ENCODE measurements at places on chromosomes 2 and 18.
A peak's percentile ranks its signal among the peaks of the same experiment; 100 is the strongest.

DNA sequence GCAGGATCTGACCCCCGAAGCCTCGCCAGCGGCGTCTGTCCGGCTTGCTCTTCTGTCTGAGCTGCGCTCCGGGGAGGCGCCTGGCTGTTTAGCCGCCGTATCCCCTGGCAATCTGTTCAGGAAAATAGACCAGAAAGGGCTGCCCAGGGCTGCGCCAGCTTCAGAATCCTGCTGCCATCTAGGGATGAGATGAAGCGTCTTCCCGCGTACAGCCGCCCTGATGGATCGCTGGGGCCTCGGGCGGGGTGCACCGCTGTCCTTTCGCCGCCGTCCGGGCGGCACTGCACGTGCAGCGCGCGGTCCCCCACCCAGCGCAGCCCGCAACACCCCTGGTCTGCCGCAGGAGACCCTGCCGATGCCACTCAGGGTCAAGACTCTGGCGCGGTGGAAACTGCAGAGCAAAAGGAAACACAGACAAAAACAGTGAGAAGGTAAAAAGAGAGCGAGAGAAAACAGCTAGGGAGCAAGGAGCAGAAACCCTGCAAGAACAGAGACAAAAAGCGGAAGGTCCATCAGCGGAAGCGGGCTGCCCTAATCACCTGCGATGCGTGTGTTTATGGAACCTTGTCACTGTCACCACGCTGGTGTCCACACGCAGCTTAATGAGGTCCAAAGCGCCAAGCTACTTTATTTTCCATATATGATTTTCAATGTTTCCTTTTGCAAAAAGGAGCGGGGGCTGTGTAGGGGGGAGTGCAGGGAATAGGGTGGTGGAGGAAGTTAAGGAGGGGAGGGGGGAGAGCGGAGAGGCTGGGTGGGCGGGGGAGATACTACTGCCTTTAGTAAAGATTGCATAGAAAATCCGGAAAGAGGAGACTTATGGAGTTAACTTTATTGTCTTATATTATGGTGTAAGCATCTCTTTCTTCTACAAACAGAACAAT lies 2113.3 kb upstream of the PIK3C3 start:
- DNase-seq: peak; percentile 75

DNA sequence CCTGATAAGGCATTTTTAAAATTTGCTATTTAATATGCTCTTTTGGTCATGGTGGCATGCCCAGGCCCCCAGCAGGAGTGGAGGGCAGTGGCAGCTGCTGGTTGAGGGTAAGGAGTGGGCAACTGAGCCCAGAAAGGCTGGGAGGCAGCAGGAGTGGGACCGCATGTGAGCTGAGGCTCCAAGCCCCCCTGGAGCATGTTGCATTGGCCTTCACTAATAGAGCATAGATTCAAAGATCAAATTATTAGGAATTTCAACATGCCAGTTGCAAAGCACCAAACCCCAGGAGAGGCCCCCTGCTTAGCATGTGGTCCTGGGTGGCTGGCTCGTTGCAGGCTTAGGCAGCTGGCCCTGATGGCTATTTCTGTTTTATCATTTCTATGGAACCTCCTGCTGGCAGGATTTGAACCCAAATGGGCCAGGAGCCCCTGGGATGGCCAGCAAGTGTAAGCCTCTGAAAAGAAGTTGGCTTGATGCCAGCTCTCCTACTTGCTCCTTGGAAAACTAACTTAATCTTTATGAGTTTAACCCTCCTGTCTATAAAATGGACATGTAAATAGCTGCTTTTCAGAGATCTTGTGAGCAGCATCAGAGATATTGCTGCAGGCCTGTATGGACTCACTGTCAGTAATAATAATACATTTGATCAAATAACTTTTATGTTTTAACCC lies 42.1 kb upstream of the TMEM131 start:
- no peak for DNase-seq

DNA sequence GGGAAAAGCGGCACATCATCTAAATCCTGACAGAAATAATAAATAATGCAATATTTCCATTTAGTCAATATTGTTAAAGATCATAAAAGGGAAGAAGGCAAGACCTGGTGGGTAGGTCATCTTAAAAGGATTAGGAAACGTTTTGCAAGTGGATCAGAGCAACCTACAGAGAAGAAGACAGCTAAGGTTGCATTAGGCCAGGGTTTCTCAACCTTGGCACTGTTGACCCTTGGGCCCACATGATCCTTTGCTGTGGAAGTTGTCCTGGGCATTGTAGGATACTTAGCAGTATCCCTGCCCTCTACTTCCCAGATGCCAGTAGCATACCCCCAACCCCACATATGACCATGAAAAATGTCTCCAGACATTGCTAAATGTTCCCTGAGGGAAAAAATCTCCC lies 55.0 kb downstream of the KLF7 start:
- DNase-seq: no peak

- DNase-seq: no peak
These were observed 53.3 kb upstream of the NFU1 start for GRCh38 chr2:69490486-69490885.

DNA sequence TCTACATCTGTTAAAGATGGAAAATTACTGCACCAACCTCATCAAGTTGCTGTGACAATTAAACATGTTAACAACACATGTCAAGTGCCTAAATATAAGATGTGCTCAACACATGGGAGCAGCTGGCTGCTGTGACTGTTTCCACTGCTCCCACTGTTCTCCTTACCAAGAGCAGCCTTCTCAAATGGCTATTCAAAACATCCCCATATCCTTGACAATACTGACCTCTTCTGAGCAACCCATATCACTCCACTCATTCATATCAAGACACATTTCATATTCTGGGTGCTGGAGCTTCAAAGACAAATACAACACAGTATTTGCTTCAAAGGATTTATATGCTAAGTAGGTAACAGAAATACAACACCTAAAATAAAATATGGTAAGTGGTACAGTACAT lies 60.3 kb downstream of the PIAS2 start:
- no peak for DNase-seq

DNA sequence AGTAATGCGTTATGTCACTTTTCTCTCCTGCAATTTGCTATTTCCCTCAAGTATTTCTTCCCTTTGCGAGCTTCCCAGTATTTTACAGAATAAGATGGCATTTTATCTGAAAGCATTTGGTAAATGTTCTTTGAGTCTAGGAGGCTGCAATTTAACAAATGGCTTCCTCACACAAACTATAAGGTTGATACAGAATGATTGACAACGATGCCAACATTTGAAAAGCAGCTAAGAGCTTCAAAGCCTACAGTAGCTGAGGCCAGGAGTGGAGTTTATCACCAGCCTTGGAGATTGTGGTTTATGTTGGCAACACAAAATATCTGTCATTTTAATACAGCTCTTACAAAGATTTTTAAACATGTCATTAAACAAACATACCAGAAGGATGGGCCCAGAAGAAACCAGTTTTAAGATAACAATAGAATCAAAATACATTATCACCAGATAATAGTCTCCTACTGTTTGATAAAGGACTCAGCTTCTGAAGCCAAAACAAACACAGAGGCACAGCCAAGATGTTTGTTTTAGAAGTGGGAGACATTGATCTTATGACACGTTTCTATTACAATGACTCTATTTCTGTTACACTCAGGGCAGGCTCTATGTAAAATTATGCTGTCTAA lies 711.4 kb upstream of the ACVR2A start:
- no peak for DNase-seq

DNA sequence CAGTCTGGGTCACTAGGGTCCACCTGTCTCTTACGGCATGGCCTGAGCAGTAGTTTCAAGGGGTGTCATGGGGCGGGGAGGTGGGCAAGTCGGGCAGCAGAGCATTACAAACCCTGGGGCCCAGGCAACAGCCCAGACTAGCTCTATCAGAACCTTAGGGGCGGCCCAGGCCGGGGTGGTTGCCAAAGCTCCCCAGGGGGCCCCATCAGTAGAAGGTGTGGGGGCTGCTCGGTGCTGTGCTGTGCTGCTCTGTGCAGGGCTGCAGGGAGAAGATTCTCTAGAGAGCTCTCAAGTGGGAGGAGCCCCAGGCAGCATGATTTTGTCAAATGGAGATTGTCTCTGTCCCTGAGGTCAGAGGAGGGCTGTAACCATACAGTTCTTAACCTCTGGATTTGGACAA lies 36.4 kb upstream of the SLC14A1 start:
- DNase-seq: no peak

- no peak for DNase-seq
These were observed 399.8 kb upstream of the ST6GAL2 start for GRCh38 chr2:107285621-107286299.

- DNase-seq: peak; percentile 89
These were observed 48.1 kb downstream of the MERTK start for GRCh38 chr2:111946294-111947114.

DNA sequence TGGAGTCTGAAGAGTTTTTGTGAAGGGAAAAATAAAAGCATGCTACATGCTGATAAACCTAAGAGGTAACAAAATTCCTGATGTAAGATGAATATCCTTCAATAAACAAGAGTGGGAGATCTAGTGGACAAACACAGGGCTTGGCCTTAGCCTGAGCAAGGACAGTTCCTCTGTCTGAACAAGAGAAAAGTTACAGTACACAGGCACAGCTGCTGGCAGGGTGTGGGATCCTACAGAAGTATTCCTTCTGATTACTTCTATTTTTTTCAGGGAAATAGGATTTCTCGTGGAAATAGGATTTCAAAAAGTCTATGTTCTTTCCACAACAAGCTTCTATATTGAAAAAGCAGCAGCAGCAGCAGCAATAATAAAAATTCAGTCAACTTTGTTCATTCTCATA lies 54.1 kb downstream of the NBAS start:
- DNase-seq: no peak
